ENCODE measurements at places on chromosomes 16 and 17. TPM values are rescaled to one million over a fixed set of nuclear protein-coding genes. Genes with fewer than 3 reads are reported as not detected.

The P2RX5 gene
- 1.0 TPM for total RNA-seq

The KCNJ12 gene
- total RNA-seq = 0.15 TPM

The KRTAP4-3 gene
- total RNA-seq = not detected

The TMEM132E gene
- under 0.01 TPM for total RNA-seq

The ODAD4 gene
- total RNA-seq = 0.45 TPM

The SPHK1 gene
- total RNA-seq = 13.1 TPM

The CDH16 gene
- not detected for total RNA-seq

The DLX4 gene
- total RNA-seq = not detected

The NOD2 gene
- not detected for total RNA-seq

The MAP1LC3B gene
- total RNA-seq = 21.7 TPM

The MGAT5B gene
- total RNA-seq = 0.50 TPM

The XYLT1 gene
- total RNA-seq = 5.0 TPM

The RPL13 gene
- 6,795 TPM for total RNA-seq

The TNS4 gene
- total RNA-seq = 0.17 TPM

The WNT9B gene
- total RNA-seq = not detected

The SPNS1 gene
- 37.3 TPM for total RNA-seq

The HSD17B2 gene
- total RNA-seq = not detected

The SOST gene
- total RNA-seq = not detected

The CCL2 gene
- 4.2 TPM for total RNA-seq

The C16orf74 gene
- 6.1 TPM for total RNA-seq

The MYH1 gene
- total RNA-seq = not detected

The ACSM5 gene
- not detected for total RNA-seq

The TBC1D28 gene
- total RNA-seq = not detected

The TMEM208 gene
- total RNA-seq = 61.5 TPM

The FKBP10 gene
- total RNA-seq = 235 TPM

The C17orf113 gene
- 0.17 TPM for total RNA-seq

The KIFC3 gene
- total RNA-seq = 28.1 TPM

The MYCBPAP gene
- total RNA-seq = 1.2 TPM

The KCTD2 gene
- 15.3 TPM for total RNA-seq

The CLDN9 gene
- not detected for total RNA-seq

The ABCC12 gene
- total RNA-seq = not detected

The CD79B gene
- total RNA-seq = not detected

The CIAO3 gene
- total RNA-seq = 26.4 TPM

The ITGA3 gene
- 219 TPM for total RNA-seq

The SSTR5 gene
- total RNA-seq = not detected

The ELOB gene
- 369 TPM for total RNA-seq

The RPS15A gene
- 2,802 TPM for total RNA-seq

The SCGB1C2 gene
- total RNA-seq = not detected

The PITPNM3 gene
- 0.67 TPM for total RNA-seq

The TMEM100 gene
- total RNA-seq = 3.4 TPM

The ST6GALNAC1 gene
- total RNA-seq = not detected

The MYH3 gene
- total RNA-seq = 0.15 TPM

The NFE2L1 gene
- 73.6 TPM for total RNA-seq

The RAC3 gene
- 65.2 TPM for total RNA-seq

The SBK1 gene
- total RNA-seq = under 0.01 TPM

The IGSF6 gene
- total RNA-seq = not detected

The TMC5 gene
- not detected for total RNA-seq

The ADGRG3 gene
- not detected for total RNA-seq

The MED31 gene
- total RNA-seq = 14.1 TPM

The CCL4 gene
- total RNA-seq = not detected

The UTS2R gene
- not detected for total RNA-seq

The ZACN gene
- total RNA-seq = not detected

The ASPA gene
- total RNA-seq = under 0.01 TPM

The PRR35 gene
- total RNA-seq = not detected

The MEIOB gene
- not detected for total RNA-seq

The C17orf100 gene
- total RNA-seq = 1.3 TPM

The AXIN2 gene
- 1.0 TPM for total RNA-seq

The SLC16A3 gene
- 201 TPM for total RNA-seq
